ENCODE measurements at places on chromosomes 5 and 9.
A peak's percentile ranks its signal among the peaks of the same experiment; 100 is the strongest.

DNA sequence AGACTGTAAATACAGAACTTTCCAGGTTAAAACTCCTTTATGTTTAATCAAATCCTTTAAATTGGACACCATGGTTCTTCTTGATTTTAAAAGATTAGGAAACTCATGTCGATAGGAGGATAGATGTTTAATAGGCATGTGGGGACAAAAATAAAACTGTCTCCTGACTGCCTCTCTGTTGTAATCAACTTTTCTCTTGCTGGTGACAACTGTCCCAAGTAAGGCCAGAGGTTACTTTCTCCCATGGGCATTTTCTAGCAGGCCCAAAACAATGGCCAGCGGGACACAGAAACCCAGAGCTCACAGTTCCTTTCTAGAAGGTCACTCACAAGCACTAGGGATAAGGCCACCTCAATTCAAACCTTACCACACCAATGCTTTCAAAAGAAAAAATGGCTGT lies 14.5 kb downstream of the SLC36A2 start:
- no peak for DNase-seq

DNA sequence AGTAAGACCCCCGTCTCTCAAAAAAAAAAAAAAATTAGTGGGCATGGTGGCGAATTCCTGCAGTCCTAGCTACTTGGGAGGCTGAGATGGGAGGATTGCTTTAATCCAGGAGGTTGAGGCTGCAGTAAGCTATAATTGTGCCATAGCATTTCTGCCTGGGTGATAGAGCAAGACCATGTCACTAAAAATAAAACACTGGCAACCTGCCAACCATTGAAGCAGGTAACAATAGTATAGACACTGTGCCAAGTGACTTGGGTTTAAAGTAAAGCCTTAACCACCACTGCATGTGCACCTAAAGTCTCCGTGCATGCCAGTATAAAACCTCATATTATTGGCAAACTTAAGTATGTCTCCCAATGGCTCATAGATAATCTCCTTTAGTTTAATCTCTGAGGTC lies 3.4 kb upstream of the APBA1 start:
- DNase-seq: no peak

- no peak for DNase-seq
Measured at GRCh38 chr5:52920929-52921328, 68.2 kb upstream of the ITGA2 start.

DNA sequence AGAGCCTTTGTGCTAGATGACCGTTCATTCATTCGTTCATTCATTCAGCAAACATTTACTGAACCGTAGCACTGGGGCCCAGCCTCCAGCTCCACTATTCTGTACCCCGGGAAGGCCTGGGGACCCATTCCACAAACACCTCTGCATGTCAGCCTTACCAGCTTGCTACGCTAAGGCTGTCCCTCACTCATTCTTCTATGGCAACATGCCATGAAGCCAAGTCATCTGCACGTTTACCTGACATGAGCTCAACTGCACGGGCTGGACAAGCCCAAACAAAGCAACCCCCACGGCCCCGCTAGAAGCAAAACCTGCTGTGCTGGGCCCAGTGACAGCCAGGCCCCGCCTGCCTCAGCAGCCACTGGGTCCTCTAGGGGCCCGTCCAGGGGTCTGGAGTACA lies 6.0 kb downstream of the CEL start:
- no peak for DNase-seq

- DNase-seq: no peak
Measured at GRCh38 chr9:91012933-91013841, 211.6 kb downstream of the SYK start.

- peak; percentile 61 for DNase-seq
Measured at GRCh38 chr9:72557549-72557948, 36.1 kb downstream of the TMC1 start.

DNA sequence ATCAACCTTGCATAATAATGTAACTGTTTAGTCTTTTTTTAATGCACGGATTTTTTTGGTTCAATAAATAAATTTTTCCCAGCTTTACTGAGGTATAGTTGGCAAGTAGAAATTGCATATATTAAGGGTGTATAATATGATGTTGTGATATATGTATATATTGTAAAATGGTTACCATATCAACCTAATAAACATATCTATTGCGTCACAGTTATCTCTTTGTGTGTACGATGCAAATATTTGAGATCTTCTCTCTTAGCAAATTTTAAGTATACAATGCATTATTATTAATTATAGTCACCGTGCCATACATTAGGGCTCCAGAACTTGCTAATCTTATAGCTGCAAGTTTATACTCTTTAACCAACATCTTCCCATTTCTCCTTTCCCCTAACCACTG lies 57.2 kb upstream of the TMEM161B start:
- DNase-seq: no peak

- no peak for DNase-seq
Measured at GRCh38 chr9:18122171-18122570, 351.8 kb upstream of the ADAMTSL1 start.
